ENCODE measurements at places on chromosomes 12 and 14.

GRCh38 chr12:92735131-92735721 lies 32.4 kb downstream of the PLEKHG7 start:
- DNase-seq: no peak

GRCh38 chr12:27434673-27435565 lies 11.6 kb upstream of the SMCO2 start:
- no peak for DNase-seq

DNA sequence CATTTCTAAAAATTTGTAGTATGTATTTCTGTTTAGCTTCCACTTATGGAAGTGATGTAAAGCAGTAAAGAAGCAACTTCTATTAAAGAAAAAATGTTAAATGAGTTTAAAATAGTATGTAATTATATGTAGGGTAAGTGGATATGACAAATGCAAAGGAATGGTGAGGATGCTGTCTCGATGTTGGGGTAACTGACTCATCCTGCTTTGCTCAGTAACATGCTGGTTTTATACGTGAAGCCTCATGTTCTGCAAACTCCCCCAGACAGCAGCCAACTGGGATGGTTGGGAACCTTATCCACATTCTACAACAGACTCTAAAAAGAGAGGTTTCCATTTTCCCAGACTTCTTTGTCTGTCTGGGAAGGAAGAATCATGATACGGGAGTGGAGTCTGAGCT lies 1006.4 kb upstream of the TMEM132C start:
- no peak for DNase-seq

- DNase-seq: no peak
Observed at GRCh38 chr14:37585971-37586796, 8.9 kb downstream of the FOXA1 start.

DNA sequence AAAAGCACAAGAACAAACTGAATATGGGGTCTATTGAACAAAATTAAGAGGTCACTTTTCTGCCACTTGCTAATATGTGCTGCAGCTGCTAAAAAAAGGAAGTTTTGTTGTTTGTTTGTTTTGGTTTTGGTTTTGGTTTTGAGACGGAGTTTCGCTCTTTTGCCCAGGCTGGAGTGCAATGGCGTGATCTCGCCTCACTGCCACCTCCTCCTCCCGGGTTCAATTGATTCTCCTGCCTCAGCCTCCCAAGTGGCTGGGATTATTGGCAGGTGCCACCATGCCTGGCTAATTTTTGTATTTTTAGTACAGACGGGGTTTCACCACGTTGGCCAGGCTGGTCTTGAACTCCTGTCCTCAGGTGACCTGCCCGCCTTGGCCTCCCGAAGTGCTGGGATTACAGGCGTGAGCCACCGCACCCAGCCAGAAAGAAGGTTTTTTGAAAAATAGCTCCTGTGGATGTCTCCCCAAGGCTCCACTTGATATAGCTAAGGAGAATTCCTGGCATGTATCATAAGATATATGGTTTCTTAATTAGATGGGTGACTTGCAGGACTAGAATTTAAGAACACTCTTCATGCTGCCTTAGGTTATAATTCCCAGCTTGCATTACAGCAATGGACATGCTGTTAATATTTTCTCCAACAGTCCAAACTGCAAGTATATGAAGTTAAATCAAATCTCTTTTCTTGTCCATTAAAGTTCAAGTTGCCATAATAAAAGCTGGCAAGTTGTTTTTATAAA lies 237.6 kb upstream of the AMIGO2 start:
- no peak for DNase-seq

DNA sequence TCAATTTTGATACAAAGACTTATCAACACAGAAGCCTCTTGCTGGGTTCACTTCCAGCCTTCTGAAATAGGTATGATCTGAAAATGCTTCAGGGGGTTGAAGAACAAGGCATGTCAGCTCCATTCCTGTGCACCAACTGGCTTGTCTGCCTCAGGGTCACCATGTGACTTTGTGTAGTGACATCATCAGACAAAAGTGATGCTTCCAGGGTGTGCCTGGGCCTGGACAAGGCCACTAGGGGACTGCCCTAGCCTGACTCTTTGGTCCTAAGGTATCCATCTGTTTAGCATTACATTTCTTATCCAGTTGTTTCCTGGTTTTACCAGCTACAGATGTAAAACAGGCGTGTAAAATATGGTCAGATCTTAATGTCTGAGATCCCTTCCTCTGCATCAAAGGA lies 155.6 kb downstream of the CAND1 start:
- no peak for DNase-seq

- DNase-seq: no peak
Observed at GRCh38 chr12:78402366-78403134, 462.0 kb upstream of the SYT1 start.

DNA sequence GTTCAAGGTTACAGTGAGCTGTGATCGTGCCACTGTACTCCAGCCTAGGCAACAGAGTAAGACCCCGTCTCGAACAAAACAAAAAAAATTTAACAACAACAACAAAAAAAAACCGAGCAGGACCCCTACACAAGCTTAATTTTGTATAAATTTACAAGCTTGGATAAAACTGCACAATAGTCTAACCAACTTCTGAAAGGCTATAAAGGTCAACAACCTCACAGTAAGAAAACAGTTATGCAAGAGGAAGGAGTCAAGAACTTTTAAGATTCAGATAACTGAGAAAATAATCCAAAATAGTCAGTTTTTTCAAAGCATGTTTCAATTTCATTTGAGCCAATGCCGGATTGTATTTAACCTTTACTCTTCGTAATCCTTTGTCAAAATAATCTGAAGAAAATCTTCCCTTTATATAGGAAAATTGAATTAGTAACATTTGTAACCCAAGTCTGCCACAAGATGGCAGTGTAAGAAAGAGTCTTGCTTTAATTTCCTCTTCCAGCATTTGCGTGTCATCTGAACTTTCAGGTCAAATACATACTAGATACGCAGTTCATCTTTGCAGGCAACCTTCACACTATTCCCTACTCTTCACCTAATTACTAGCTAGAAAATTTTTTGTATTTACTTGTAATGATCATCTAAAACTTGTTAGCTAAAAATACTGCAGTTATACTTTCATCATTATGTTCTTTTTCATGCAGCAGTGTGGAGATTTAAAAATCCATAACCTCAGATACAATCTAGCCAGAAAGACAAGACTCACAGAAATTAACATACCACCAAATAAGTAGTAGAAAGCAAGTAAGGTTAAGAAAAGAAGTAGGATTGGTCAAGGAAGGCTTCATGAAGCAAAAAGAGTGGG lies 5.8 kb downstream of the CCNB1IP1 start:
- no peak for DNase-seq

DNA sequence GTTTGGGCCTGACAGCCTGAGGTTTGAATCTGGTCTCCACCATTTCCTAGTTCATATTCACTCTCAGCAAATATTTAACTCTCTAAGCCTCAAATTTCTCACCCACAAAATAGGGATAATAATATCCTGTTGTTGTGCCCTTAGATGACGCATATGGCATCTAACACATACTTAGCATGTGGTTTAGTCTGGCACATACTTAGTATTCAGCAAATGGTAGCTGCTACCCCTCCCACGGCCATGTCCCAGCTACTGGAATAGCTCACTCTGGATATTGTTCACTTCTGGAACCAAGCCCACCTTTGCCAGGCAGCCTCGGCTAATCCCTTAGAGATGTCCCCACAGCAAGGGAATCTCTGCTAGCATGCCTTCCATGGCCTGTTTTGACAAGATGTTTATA lies 53.3 kb downstream of the BICD1 start:
- no peak for DNase-seq

- DNase-seq: no peak
Observed at GRCh38 chr14:54102051-54102456, 145.4 kb upstream of the BMP4 start.

GRCh38 chr12:90909069-90909770 lies 45.8 kb downstream of the CCER1 start:
- DNase-seq: no peak

- DNase-seq: no peak
Observed at GRCh38 chr14:57831981-57832380, 33.9 kb downstream of the SLC35F4 start.

DNA sequence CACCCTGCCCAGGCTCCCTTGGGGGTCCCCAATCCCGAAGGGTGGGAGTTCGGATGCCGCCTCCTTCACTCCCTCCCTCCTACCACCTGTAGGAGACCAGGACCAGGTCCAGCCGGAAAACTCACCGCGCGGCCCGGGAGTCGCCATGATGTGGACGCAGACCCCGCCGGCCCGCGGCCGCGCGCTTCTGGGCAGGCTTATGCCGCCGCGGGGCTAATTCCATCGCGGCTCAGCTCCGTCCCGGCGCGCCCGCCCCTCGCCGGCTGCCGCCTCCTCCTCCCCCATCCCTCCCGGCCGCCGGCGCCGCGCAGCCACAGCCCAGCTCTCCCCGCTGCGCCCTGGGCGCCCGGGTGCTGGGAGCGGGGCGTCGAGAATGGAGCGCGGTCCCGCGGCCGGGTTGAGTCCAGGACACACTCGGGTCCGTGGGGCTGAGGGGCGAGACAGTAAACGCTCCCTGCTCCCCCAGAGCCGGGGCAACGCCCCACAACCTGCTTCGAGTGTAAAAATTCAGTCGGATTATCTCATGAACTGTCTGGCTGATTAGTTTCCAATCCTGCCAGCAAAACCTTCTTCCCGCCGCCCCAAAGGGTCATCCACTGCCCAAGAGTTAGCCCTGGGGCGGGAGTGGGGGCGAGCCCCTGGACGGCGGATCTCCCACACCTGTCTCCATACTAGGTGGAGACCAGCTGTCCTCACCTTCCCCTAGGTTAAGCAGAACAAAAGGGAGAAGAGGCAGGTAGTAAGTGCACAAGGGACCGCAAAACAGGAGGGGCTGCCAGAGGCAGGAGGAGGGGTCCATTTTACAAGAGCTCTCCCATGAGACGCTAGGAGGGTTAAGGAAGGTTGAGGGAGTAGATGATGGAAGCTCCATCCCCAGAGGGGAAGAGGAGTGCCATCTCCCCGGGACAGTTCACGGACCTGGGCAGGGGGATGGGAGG lies at the start of gene ANO2:
Gene ANO2 (minus strand): TSS at position 189 of the 938 bp plus-strand sequence. CDS start 42 bp downstream, at position 147.
- no peak for DNase-seq

DNA sequence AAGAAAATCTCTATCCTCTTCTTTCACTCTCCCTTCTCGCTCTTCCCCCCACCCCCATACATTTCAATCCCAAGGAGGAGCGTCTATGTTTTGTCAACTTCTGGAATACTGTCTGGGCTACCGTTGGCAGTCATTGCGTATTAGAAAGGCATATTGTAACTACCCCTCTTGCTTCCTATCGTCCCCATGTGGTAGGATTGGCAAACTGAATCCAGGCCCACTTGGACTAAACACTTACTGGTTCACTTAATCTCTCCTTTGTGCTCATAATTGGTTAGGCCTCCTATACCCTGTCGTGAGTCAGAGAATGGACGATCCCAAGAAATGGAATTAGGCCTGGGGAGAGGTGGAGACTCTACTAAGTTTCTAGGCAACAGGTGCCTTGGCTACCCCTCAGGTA lies 68.8 kb upstream of the SLC8A3 start:
- no peak for DNase-seq

DNA sequence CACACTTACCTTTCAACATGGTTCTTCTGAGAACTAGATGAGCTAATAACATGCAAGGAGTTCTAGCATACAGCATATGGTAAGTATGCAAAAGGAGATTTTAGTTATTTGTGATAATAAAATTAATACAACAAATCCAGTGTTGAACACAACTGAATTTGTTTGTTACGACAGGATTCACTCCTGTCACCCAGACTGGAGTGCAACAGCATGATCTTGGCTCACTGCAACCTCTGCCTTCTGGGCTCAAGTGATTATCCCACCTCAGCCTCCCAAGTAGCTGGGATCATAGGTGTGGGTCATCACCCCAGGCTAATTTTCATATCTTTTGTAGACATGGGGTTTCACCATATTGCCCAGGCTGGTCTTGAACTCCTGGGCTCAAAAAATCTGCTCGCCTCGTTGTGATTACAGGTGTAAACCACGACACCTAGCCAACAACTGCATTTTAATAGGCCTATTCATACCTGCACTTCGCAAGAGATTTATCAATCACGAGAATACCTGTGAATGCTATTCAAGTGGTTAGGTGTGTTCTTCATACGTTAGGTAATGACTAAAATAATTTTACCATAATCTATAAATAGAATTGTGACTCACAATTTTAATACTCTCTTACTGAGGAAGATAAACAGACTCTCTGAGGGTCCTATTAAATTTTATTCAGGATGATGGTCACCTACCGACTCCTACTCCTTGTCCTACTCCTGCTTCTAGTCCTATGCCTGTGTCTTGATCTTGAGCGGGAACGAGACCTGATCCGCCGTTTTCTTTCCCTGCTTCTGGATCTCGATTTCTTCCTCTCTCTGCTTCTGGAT lies 10.0 kb downstream of the RSRC2 start:
- no peak for DNase-seq

DNA sequence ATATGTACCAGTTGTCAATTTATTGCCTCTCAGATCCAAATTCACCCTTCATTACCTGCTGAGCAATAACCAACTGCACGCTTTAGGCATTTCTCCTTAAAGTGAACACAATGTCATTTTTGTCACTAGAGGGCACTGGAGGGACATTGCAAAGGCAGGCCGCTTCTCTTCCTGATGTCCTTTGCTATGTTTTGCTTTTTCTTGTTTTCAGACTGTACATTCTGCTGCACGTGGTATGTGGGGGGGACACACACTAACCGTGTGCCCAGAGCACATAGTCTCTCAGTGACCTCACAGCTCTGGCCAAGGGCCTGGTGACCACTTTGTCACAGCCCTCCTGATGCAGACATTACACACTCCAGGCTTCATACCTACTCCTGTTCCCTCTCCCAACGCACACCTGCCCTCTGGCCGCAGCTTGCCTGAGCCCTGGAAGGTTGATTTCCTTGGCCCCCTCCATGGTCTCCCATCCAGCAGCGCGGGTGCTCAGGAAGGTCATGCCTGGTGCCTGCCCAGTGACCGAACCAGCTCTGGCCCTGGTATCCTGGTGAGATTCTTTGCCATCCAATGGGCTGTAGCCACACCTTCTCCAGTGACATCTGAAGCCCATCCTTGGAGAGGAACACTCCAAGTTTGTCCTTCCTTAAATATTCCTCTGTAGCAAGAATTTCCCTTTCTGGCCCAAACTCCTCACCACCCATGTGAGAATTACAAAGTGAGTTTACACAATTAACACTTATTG lies 39.9 kb downstream of the MYO1H start:
- no peak for DNase-seq

- DNase-seq: no peak
Observed at GRCh38 chr14:93132472-93133065, 16.8 kb upstream of the ITPK1 start.

GRCh38 chr12:65827827-65828231 lies 3.5 kb downstream of the HMGA2 start:
- DNase-seq: no peak

GRCh38 chr12:111838353-111838752 lies 3.7 kb upstream of the MAPKAPK5 start:
- no peak for DNase-seq

DNA sequence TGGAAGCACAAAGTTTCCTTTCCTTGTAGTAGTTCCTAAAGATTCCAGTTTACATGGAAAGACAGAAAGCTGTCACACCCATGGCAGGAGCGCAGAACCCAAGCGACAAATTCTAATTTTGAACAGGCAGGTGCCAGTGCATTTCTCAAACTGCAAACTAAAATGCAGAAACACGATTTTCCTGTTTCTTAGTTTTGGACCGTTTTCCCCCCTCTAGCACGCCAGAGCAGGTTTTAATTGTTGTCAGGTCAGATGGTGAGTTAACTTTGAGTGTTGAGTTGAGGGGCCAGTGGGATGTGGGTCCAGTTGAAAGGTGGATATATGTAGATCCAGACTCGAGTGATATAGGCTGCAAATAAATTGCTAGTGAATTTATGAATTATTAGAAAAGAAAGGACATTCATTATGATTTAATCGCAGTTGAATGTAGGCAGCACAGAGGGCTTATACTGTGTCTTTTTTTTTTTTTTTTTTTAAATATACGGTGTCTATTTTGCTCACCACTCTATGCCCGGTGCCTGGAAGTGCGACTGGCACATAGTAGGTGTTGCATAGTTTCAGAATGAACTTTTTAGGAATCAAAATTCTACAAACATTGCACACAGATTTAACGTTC lies 909 bp upstream of the ETFBKMT start:
- DNase-seq: no peak
